ENCODE measurements at places on chromosomes 7 and 10.

GRCh38 chr7:155310425-155311114 lies 12.9 kb downstream of the INSIG1 start:
- DNase-seq, result no peak

DNA sequence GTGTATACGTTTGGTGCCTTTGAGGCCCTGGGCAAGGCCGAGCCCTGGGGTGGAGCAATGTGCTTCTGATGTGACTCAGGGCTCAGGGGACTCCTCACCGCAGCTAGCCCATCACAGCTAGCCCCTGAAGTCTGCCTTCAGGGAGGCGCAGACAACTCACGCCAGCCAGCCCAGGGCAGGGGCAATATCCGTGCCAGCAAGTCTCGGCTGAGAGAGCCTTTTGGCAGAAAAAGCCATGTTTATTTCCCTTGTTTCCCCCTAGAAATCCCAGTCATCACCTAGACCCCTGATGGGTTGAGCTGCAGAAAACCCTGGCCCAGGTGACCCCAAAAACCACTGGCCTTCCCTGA lies 90.4 kb downstream of the CHST15 start:
- DNase-seq, result no peak

- no peak for DNase-seq
Measured at GRCh38 chr10:96857301-96858012, 25.4 kb downstream of the LCOR start.

DNA sequence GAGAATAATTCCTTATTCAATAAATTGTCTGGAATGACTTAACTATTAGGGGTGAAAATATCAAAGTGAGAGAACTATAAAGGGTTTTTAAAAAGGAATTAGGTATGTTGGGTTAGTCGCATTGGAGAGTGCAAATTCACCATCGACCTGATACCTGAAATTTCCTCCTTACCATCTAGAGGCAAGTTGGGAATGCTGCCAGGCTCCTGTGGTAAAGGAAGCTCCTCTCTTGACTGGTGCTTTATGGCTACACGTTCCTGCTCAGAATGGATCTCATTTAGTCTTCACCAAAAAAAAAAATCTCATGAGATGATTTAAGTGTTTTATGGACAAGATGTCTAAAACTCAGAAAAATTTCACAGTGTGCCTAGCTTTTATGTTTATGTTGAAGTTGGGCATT lies 129.8 kb downstream of the EGFR start:
- no peak for DNase-seq

DNA sequence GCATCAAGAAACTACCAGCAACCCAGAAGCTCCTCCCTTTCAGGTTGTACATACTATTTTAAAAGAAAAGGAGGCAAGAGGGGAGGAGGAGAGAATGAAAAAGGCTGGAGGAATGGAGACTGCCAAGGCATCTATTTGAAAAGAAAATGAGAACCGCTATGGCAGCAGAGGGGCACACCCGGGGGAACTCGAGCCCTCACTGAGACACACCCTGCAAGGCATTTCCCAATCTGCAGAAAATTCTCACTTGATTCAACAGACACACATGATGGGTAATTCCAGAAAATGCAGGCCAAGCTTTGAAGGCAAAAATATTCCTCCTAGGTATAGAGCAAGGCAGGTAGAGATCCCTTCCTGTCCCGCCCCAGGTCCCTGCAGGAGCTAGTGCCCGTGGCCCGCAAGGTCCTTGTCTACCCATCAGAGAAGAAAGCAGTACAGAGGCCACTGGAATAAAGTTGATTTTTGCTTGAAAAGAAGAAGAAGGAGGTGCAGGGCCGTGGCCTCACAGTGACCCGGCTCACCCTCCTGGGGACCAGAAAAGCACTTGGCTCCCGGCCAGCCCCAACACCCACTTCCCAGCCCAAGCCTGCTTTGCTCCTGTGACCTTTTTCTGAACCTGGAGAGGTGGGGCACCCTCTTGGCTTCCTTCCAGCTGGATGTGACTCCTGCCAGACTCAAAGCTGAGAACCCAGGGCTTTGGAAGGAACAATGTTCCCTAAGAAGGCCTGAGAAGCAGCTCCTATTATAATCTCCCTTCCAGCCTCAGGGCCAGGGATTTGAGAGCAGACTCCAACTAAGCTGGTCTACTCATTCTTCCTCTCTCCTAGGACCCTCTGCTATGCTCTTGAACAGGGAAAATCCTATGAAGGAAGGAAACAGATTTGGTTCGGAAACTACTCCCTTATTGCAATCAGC lies 6.2 kb upstream of the PIK3CG start:
- DNase-seq, result no peak

DNA sequence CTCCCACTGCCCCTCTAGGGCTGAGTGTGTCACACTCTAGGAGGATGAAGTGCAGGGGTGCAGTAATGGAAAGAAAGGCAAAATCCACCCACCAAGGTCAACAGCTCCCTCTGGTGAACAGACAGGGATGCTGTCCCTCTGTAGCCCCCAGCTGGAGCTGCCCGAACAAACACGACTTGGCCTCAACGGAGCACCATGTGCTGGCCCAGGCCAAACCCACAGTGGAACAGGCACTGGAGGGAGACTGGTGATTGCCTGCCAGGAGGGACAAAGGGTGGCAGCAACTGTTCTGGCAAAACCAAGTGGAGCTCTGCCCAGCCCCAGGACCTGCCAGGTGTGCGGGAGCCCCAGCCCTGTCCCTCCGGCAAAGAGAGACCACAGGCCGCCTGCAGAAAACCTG lies 20.7 kb downstream of the PDIA4 start:
- no peak for DNase-seq

- no peak for DNase-seq
Measured at GRCh38 chr7:33423646-33424020, 294.3 kb downstream of the BBS9 start.

DNA sequence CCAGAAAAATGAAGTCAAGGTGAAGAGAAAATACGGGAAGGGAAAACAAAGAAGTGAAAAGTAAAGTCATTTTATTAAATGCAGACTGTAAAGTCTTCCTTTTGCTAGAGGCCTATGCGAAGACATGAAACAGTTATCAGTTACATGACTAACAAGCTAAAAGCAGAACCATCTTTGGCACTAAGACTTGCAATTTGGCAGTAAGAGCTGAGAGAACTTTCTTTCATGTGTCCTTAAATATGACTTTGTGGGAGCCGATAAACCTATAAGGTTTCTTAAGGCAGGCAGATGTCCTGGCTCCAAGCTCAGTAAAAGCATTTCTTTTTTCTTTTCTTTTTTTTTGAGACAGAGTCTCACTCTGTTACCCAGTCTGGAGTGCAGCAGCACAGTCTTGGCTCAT lies 10.4 kb downstream of the ANLN start:
- DNase-seq, result no peak

- no peak for DNase-seq
Measured at GRCh38 chr10:79585870-79586527, 24.7 kb upstream of the SFTPA1 start.

GRCh38 chr7:108146070-108146842 lies 16.1 kb upstream of the LAMB4 start:
- peak; percentile 3 for DNase-seq

GRCh38 chr7:13879994-13880686 lies 109.3 kb downstream of the ETV1 start:
- DNase-seq, result no peak

- DNase-seq, result no peak
Measured at GRCh38 chr7:158127241-158127640, 460.4 kb downstream of the PTPRN2 start.

- no peak for DNase-seq
Measured at GRCh38 chr10:71218046-71218650, 5.8 kb downstream of the UNC5B start.

GRCh38 chr7:41449286-41449685 lies 253.6 kb downstream of the INHBA start:
- no peak for DNase-seq

GRCh38 chr10:71039551-71039950 lies 151.2 kb upstream of the PCBD1 start:
- no peak for DNase-seq

DNA sequence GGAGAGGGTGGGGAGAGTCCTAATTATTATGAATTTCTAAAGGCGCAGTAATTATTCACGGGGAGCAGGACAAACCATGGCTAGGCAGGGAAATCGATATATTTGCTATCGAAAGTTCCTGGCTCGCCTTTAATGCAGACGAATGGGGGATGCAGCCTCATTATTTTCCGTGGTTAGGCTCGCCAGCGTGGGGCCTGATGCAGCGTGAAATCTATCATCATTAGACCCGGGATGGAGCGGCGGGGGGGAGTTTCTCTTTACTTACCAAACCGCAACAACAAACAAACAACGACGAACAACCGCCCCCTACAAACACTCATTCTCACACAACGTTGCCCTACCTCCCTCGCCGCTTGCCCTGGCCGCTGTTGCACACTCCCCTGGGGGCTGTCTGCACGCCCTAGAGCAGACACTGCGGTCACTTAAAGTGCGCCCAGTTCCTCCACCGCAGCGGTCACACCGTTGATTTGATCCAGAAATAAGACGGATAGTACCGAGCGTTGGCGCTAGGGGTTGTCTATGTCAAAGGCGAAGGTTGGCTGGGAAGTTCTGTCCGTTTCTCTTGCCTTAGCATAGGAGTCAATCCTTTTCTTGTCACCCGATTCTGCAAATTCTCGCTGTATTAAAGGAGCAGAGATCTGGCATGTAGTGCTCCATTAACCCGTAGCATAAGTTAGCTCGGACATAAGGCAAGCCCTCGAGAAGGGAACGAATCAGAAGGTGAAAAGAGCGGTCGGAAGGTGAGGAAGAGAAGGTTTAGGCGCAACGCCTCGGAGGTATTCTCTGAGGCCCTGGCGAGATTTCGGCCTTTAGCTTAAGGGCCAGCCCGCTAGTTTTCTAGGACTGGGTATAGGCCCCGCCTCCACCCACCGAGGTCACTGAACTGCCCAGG lies 10.4 kb downstream of the NXPH1 start:
- DNase-seq, result no peak

DNA sequence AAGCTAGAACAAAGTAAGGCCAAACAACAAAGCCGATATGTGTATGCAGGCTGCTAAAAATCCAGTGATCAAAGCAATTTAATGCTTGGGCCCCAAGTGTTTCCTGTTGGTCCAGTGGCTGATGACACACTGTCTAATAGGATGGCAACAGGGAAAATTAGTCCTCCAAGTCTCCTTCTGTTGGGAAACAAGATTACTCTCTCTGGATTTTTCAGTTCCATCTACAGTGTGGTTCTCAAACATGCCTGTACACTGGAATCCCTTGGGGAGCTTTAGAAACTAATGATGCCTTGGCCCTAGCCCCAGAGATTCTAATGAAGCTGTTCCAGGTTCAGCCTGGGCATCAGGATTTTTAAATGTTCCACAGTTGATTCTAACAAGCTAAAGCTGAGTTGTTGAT lies 198.7 kb downstream of the AHR start:
- no peak for DNase-seq

Measured in T follicular helper cell (primary cell).